ENCODE measurements at places on chromosomes 1 and 21. TPM values are rescaled to one million over a fixed set of nuclear protein-coding genes. Genes with fewer than 3 reads are reported as not detected.

Gene CASQ1
- not detected for total RNA-seq

Gene NES
- total RNA-seq, result 70.0 TPM

DNA sequence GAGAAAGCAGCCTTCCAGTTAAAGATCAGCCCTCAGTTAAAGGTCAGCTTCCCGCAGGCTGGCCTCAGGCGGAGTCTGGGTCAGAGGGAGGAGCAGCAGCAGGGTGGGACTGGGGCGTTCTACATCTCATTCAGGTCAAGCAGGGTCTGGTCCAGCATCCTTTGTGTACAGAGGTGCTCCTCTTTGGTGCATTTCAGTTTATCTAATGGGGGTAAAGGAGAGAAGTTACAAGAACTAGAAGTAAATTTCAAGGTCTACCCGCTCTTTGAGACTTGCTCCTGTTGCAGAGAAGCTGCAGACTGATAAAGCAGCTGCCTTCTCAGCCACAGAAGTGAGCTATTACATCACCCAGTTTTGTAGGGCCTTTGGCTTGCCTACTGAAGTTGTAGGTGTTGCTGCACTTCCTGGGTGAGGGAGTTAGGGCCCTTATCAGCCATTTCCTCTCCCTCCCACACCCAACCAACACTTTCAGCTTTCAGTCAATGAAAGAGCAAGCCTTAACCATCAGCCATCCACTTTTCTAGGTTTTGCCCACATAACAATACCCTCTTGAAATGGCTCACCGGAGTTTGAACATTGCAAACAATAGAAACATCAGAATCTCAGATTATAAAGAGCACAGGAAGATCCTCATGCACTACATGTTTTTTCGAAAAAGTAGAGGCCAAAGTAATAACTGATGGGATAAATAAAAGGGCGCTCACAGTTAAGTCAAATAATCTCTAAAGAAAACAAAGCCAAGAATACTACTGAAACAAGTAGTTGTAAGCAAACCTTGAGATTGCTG lies 2.8 kb upstream of the NUP210L start:
- no peak overlapping the region for H3K4me3 ChIP-seq
- H3K4me1 ChIP-seq, result no peaks in the 10 kb centered on the region
- DNase-seq, result no peak
- H3K27me3 ChIP-seq, result no peaks in the 10 kb centered on the region

GRCh38 chr1:75521658-75522057 lies 89.3 kb downstream of the SLC44A5 start:
- no peaks in the 10 kb centered on the region for H3K36me3 ChIP-seq
- no peak overlapping the region for H3K27ac ChIP-seq
- H3K27me3 ChIP-seq, result peaks cover 58% of the 10 kb centered on the region

Gene ZBTB8B
- total RNA-seq, result 0.22 TPM

Gene C4BPA
- not detected for total RNA-seq

Measured in PC-3 (cell line).